ENCODE measurements at places on chromosomes 5 and 9. TPM values are rescaled to one million over a fixed set of nuclear protein-coding genes. Genes with fewer than 3 reads are reported as not detected.

- no peaks in the 10 kb centered on the region for H3K27me3 ChIP-seq
Observed at GRCh38 chr5:89930591-89931392, 478.8 kb downstream of the CETN3 start.

DNA sequence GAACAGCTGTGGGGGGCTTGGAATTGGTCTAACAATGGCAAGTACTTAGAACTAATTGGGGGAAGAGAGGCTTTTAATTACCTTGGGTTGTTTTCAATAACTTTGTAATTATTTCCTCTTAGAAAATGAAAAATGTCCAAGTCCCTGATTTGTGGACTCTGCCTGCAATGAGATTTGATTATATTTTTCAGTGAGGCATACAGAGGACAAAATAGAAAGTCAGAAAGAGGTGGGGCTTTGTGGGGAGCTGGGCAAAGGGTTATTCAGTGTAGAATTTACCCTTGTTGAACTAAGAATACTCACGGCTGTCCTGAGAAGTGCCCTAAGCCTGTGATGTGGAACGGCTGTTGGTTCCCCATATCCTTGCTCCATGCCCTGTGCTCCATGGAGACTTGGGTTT is 153.0 kb downstream of the ICE1 start:
- no peak overlapping the region for H3K27ac ChIP-seq
- H3K4me3 ChIP-seq, result no peak overlapping the region
- peaks cover 3% of the 10 kb centered on the region for H3K4me1 ChIP-seq
- no peak for DNase-seq
- H3K27me3 ChIP-seq, result peaks cover 4% of the 10 kb centered on the region

DNA sequence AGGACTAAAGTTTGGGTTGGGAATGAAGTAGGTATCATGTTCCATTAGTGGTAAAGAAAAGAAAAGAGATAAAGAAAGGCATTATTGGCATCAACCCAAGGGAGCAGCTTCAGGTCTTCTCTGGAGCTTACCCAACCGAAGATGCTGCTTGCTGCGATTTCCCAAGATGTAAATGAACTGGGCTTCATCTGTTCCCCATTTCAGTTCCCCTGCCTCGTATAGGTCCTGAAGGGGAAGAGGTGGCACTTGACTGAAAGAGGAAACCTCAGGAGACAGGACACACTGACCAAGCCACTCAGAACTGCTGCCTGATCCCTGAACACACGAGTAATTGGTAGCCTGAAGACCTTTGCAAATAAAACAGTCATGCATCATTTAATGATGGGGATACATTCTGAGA is 24.6 kb downstream of the ANXA6 start:
- no peak for DNase-seq
- no peaks in the 10 kb centered on the region for H3K27me3 ChIP-seq
- no peak overlapping the region for H3K27ac ChIP-seq

GRCh38 chr9:112433499-112434392 is 52.9 kb upstream of the KIAA1958 start:
- no peaks in the 10 kb centered on the region for H3K4me1 ChIP-seq
- H3K36me3 ChIP-seq, result peaks cover 8% of the 10 kb centered on the region
- no peak overlapping the region for H3K27ac ChIP-seq
- DNase-seq, result no peak

LVRN gene
- 0.23 TPM for total RNA-seq

IL33 gene
- total RNA-seq, result 37.3 TPM

GRCh38 chr5:143051244-143052058 is 281.3 kb downstream of the ARHGAP26 start:
- DNase-seq, result no peak
- peaks cover 15% of the 10 kb centered on the region for H3K4me1 ChIP-seq
- H3K4me3 ChIP-seq, result no peak overlapping the region
- H3K27ac ChIP-seq, result no peak overlapping the region

DNA sequence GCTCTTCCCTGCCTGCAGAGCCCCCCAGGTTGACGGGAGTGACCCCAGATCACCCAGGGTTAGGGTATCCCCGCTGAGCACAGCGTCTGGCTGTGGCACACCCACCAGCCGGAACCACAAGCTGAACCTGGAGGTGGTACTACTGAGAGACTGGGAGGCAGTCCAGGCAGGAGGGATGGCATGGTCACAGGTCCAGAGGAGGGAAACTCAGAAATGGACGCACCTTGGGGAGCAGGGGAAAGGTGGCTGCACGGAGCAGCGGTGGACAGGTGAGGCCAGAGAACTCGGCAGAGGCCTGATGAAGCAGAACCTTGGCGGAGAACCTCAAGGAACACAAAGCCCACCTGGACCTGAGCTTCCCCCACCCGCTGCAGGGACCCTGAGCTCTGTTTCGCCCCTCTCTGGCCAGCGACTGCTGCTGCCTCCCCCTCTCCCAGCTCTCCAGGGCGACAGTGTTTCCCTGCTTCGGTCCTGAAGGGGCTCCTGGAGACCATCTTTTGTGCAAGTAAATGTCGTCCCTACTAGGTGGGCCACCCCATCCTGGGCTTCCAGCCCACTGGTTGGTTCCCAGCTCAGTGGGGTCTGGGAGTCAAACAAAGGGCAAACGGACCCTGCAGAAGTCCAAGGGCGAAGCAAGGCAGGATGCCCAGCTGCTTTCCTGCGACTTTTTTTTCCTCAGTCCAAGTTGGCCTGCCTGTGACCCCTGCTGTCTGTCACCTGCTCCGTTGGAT is 845 bp downstream of the ADGRD2 start:
- H3K27me3 ChIP-seq, result peaks cover 59% of the 10 kb centered on the region
- no peak for DNase-seq
- H3K36me3 ChIP-seq, result no peaks in the 10 kb centered on the region

- peaks cover 21% of the 10 kb centered on the region for H3K36me3 ChIP-seq
- H3K27me3 ChIP-seq, result no peaks in the 10 kb centered on the region
- H3K27ac ChIP-seq, result no peak overlapping the region
Observed at GRCh38 chr5:132479111-132479951, 11.2 kb downstream of the IRF1 start.

All from suprapubic skin (tissue), 4 donors.